ENCODE measurements at places on chromosomes 2 and 18. TPM values are rescaled to one million over a fixed set of nuclear protein-coding genes. Genes with fewer than 3 reads are reported as not detected.

- no peak for DNase-seq
Measured at GRCh38 chr18:39208729-39209128, 1643.1 kb upstream of the CELF4 start.

PLCL1 gene
- 16.5 TPM for polyA plus RNA-seq

NT5C1B gene
- polyA plus RNA-seq = 1.2 TPM

PDE11A gene
- polyA plus RNA-seq = 4.6 TPM

DNA sequence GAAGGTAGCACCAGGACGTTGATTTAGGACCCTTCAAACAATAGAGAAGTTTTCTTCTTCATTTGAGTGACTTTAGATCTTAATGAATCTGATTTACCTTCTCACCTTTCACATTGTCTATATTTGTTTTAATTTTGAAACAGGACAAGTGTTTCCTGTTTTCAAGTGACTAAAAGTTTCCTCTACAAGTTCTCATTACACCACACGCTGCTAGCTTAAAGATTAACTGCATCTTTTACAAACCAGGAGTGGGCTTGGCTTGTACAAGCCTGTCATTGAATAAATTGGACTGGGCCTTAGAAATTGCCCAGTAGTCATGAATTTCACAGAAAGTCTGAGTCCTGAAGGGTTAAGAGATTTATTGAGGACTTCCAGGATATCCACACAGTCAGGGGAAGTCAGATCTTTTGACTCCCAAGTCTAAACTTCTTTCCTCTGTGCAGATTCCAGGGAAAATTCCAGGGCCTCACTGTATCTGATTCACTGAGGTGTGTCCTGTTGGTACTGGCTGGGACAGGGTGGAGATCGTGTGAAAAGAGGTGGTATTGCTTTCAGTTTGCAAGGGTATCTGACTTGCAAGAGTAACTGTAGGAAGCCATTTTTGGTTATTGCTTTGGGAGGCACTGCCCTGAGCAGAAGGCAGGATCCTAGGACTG is 3.4 kb downstream of the SGPP2 start:
- no peak for DNase-seq

FN1 gene
- 480 TPM for polyA plus RNA-seq

TEKT4 gene
- 0.16 TPM for polyA plus RNA-seq

DNA sequence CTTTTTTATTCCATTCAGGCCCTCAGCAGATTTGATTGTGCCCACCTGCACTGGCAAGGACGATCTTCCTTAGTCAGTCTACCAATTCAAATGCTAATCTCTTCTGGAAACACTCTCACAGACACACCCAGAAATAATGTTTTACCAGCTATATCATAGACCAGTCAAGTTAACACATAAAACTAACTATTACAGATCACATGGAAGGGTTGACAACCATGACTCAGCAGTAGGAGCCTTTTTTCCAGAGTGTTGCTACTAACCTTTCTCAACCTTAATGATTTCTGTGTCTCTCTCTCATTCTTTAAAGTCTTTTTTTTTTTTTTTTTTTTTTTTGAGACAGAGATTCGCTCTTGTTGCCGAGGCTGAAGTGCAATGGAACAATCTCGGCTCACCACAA is 143.5 kb upstream of the MSH6 start:
- no peak for DNase-seq

QPCT gene
- 15.1 TPM for polyA plus RNA-seq

DNA sequence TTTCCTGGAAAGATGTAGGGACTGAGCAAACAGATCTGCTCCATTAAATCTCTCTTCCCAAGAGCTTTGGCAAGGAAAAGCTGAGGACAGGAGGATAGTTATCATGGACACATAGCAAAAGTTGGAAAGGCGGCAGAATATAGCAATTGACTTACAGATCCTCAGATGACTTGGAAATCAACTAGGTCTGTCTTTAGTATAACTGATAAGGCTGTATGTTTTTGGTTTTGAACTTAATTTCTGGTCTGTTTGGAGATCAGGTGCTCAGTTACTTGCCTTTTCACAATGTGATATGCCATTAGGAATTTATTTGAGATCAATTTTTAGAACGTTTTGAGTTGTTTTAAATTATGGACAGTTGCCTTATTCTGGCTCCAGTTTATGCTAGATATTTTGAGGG is 8.0 kb downstream of the RSAD2 start:
- DNase-seq = no peak

DNA sequence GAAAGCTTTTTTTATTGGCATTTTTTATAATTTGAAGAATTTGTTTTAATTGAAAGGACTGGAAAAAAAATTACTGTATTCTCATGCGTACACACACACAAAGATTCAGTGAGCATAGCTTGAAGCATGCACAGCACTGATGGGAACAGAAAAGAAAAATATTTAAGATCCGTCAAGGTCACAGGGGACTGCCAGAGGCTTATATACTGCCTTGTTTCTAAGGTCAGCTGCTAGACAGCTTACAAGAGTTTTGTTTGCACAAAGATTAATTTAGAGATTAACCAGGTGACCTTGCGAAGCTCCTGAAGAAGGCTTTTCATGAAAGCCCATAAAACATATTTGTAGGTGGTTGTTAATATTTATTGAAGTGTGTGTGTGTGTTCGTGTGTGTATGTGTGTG is 396.3 kb downstream of the TRIB2 start:
- DNase-seq = no peak

GRCh38 chr2:196066291-196067087 is 2.1 kb downstream of the DNAH7 start:
- DNase-seq = no peak

CPLX4 gene
- polyA plus RNA-seq = 0.19 TPM

DNA sequence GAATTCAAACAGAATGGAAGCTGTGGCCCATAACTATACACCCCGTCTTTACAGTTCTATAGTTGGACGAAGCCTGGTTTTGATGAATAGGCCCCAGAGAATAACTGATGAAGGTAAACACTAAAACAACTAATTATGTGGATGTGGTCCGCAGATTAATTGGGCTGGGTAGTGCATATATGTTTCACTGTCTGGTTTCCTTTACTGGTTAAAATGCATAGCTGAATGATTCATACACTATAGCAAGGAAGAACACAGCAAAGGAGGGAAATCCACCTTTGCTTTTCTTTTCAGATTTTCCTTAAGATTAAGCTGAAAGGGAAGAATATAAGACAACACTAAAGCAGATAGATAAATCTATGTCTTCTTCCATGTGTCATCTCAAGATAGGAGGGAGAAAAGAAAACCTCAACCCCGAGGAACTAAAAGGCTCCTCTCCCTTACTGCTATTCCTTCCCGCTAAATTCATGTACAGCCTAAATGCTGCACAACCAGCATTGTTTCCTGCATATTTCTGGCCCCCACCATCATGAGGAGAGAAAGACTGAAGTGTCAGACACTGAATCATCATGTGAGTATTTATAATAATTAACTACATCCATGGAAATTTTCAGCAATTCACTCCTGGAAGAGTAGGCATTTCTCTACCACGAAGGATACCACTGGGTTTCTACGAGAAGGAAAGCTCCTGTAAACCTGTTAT is 297.1 kb upstream of the CCDC68 start:
- DNase-seq = no peak

ALPP gene
- 0.09 TPM for polyA plus RNA-seq

FOXD4L1 gene
- polyA plus RNA-seq = 0.56 TPM

GRCh38 chr2:39688181-39688580 is 22.5 kb downstream of the TMEM178A start:
- DNase-seq = no peak

GRCh38 chr18:49228187-49228586 is 232.3 kb downstream of the DYM start:
- no peak for DNase-seq

DNA sequence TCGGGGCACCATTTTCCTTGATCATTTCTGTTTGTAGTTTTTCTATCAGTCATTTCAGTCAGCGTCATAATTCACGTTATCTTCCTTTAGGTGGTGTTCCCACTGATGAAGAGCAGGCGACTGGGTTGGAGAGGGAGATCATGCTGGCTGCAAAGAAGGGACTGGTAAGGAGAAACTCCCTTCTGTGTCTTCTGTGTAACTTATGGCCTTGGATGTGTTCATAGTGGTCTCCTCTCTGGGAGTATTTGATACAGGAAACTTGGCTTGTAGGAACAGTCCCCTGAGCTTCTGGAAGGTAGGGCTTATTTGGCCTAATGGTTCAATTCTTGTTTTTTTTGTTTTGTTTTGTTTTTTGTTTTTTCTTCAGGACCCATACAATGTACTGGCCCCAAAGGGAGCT is 1.1 kb downstream of the COX5B start:
- DNase-seq = no peak

LRRC30 gene
- 0.76 TPM for polyA plus RNA-seq

GRCh38 chr2:155218292-155218924 is 519.9 kb downstream of the KCNJ3 start:
- DNase-seq = no peak

PID1 gene
- polyA plus RNA-seq = 8.9 TPM

DNA sequence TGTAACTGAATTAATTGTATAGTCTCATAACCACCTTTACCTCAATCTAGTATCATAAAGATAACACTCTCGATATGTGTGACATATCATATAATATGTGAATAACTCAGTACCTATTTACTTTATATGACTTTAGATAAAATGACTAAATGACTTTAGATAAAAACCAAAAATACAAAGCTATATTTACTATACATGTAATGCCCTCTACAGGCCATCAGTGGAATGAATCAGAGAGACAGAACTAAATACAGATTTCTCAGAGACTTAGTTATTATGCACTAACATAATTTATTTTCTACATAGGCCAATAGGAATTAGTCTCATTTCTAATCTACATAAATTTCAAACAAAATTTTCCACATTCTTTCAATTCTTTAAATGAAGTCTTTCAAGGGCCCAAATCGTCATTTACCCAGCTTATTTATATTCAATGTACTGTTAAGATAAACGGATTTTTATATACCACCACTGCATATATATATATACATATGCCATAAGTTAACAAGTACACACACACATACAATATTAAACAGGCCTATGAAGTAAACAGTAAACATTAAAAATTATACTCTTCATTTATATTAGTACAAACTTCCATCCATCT is 219.9 kb downstream of the EXOC6B start:
- no peak for DNase-seq

DNA sequence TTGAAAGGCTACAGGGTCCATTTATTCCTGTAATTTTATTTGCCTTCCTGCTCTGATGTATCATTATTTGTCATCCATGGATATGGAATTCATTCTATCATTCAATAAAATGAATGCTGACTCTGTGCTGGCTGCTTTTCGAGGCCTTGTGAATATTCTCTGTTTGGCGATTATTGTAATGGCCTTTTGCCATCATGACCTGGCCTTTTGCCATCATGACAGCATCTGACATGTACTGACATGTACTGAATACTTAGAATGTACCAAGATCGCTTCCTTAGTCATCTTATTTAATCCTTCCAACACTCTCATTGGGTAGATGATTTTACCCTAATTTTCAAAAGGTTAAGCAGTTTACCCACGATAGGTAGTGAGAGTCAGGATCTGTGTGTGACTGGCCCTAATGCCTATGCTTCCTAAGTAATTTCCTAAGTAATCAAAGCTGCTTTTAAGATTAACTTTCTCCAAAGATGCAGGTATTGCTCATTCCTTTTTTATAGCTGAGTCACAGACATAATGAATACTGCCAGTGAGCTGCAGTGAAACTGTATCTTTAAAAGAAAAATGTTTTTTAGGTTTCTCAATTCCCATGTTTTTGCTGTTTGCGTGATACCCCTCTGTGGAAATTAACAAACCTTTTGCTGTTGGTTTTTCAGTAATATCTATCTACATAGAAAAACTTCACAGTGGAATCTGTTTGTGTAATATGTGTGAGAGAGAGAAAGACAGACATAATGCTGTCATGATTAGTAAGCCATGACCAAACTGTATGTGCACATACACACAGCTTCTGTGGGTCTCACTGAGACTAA is 127.8 kb downstream of the CERS6 start:
- DNase-seq = no peak

- peak; percentile 51 for DNase-seq
Measured at GRCh38 chr2:112481528-112482233, at the start of gene TTL. TSS of gene TTL (plus strand) at chr2:112482156. CDS start at chr2:112482345, 189 bp downstream.

GAL3ST2 gene
- polyA plus RNA-seq = 0.13 TPM

- DNase-seq = no peak
Measured at GRCh38 chr2:136254681-136255080, 136.7 kb upstream of the CXCR4 start.

GRCh38 chr2:64622443-64623241 is 31.1 kb downstream of the SERTAD2 start:
- no peak for DNase-seq

DNA sequence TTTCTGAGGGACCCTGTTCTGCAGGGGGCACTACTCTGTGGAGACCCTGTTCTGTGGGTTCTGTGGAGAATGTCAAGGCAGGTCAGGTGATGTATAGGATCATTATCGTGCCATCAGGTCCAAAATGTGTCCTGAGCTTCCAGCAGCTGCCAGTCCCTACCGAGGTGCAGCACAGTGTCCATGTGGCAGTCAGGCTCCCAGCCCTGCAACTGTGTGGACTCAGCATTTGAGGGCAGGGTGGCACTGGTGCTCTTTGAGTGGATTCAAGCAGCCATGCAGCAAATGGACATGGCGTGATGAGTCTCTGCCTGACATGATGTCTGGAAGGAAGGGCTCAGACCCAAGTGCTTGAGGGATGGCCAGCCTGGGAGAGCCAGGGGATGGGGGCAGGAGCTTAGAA is 35.0 kb downstream of the STK25 start:
- no peak for DNase-seq

ZAP70 gene
- polyA plus RNA-seq = 2.7 TPM

- DNase-seq = no peak
Measured at GRCh38 chr2:200411831-200412230, 98.0 kb downstream of the KCTD18 start.

RAPGEF4 gene
- polyA plus RNA-seq = 11.4 TPM

GRCh38 chr2:29920130-29920577 is 1.2 kb downstream of the ALK start:
- no peak for DNase-seq

GRCh38 chr18:38241216-38241615 is 675.6 kb upstream of the CELF4 start:
- DNase-seq = no peak

- peak; percentile 56 for DNase-seq
Measured at GRCh38 chr2:46666044-46666679, 186.8 kb downstream of the TMEM247 start.

CEBPZOS gene
- 57.5 TPM for polyA plus RNA-seq

DNA sequence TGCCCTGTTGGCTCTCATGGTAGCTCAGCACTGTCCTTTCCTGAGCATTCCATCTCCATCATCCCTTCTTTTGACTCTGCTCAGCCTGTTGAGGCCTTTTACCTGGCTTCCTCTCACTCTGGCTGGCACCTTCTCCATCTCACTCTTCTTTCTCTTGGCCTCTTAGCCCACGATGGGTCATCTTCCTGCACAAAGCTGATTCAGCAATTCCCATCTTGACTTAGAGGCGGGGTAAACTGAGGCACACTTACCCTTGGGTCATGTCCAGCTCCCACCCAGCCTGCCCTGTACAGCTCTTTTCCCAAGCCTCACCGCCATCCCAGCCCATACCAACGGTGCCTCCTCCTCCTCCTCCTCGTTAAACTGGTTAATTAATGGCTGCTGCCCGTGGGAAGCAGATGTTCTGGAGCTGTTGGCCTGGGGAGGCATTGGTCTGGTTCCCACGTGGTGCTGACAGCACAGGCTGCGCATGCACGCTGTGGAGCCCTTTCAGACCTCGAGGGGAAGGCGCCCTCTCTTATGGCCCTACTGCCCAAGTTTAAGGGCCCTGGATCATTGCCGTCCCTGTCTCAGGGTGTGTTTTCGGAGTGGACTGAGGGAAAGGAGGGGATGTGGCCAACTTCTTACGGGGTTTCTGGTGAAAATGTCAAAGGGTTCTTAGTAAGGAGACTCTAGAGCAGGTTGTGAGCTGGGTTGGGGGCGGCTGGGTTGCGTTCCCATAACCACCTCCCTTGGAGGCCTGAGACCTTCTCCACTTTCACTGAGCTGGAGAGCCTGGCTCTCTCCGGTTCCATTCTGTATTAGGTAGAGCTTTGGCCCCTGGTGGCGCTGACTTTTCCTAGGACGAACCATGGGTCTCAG is 10.9 kb downstream of the WNT10A start:
- DNase-seq = no peak
